ENCODE measurements at places on chromosomes 7 and 10.
A peak's percentile ranks its signal among the peaks of the same experiment; 100 is the strongest.

- DNase-seq, result no peak
These were observed 1.3 kb downstream of the NFE2L3 start for GRCh38 chr7:26153241-26153822.

GRCh38 chr7:1248916-1249581 is 16.4 kb downstream of the UNCX start:
- no peak for DNase-seq

DNA sequence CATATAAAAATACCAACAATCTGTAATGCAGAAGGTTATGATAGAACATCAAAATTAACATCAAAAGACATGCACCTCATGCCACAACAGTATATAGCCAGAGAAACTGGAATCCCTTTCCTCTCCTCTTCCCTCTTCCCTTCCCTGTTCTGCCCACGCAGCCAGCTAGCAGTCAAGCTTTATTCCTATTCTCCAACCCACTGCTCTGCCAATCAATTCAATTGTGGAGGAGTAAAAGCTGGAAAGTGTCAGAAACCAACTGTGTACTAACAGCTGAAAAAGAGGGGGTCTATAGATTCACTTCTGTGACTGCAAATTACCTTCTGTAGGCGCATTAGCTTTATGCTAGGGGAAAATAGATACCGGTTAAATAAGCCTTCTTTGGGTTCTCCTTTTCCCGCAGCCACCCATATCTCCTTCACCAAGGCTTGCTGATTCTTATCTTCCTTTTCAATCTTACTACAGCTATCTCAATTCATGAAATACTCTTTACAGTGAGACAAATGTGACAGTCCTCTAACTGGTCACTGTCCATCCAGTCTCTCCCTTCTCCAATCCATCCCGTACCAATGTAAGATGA is 16.3 kb downstream of the ABI1 start:
- no peak for DNase-seq

DNA sequence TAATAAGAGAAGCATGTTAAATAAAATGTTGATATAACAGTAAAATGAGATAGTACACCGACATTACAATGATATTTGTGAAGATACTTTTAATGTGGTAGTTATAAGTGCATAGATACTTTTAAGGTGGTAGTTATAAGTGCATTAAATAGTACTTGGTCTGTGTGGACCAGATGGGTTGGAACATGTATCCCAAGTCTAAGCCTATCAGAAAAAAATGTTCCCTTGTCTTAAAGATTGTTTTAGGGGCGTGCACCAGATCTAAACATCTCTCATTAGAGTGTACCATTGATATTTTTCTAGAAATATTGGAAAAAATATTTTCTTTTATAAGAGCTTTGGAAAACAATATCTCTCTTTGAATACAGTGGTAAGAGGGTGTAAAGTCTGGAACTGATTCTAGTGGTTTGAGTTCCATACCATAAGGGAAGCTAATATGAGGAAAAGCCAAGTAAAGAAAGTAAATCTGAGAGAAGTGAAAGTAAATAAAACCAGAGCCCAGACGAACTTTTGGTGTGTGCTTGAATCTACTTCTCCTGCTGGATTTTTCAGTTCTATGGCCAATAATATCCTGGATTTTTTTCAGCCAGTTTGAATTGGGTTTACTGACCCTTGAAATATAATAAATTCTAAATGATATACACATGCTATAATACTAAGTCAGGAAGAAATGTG is 175.3 kb downstream of the MBL2 start:
- DNase-seq, result peak; percentile 31

- no peak for DNase-seq
These were observed 50.9 kb upstream of the ANTXRL start for GRCh38 chr10:46235705-46236545.

GRCh38 chr7:664402-664775 is 62.1 kb upstream of the DNAAF5 start:
- DNase-seq, result no peak

- no peak for DNase-seq
These were observed 229.6 kb downstream of the PHF14 start for GRCh38 chr7:11203224-11203623.
